ENCODE measurements at places on chromosomes 12 and 14. TPM values are rescaled to one million over a fixed set of nuclear protein-coding genes. Genes with fewer than 3 reads are reported as not detected.

CPM gene
- total RNA-seq, result 48.1 TPM

DNA sequence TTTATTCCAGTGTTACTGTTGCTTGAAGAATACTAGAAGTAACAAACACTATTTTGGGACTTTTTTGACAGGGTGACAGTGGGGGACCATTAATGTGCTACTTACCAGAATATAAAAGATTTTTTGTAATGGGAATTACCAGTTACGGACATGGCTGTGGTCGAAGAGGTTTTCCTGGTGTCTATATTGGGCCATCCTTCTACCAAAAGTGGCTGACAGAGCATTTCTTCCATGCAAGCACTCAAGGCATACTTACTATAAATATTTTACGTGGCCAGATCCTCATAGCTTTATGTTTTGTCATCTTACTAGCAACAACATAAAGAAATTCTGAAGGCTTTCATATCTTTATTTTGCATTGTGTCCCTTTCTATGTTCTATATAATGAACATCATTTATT lies 44.5 kb downstream of the TMPRSS12 start:
- no peaks in the 10 kb centered on the region for H3K4me1 ChIP-seq
- no peaks in the 10 kb centered on the region for H3K36me3 ChIP-seq
- DNase-seq, result no peak
- no peaks in the 10 kb centered on the region for H3K27me3 ChIP-seq

CLEC6A gene
- total RNA-seq, result not detected

- H3K36me3 ChIP-seq, result no peaks in the 10 kb centered on the region
- H3K4me3 ChIP-seq, result no peak overlapping the region
- no peak overlapping the region for H3K27ac ChIP-seq
- H3K4me1 ChIP-seq, result no peaks in the 10 kb centered on the region
- no peak for DNase-seq
Observed at GRCh38 chr14:85187521-85187920, 342.4 kb upstream of the FLRT2 start.

DNA sequence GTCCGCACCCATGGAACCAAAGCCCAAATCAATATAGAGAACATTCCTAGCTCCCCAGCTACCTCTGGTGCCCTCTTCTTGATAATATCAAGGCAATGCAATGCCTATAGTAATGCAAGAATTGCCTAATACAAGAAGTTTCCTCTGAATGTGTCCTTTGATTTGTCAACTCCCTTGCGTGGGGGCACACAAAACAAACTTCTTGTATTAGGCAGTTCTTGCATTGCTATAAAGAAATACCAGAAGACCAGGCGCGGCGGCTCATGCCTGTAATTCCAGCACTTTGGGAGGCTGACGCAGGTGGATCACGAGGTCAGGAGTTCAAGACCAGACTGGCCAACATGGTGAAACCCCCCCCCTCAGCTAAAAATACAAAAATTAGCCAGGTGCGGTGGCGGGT lies 10.4 kb upstream of the ITPK1 start:
- no peak overlapping the region for H3K4me3 ChIP-seq
- no peaks in the 10 kb centered on the region for H3K36me3 ChIP-seq
- no peaks in the 10 kb centered on the region for H3K4me1 ChIP-seq
- H3K27ac ChIP-seq, result no peak overlapping the region

DNA sequence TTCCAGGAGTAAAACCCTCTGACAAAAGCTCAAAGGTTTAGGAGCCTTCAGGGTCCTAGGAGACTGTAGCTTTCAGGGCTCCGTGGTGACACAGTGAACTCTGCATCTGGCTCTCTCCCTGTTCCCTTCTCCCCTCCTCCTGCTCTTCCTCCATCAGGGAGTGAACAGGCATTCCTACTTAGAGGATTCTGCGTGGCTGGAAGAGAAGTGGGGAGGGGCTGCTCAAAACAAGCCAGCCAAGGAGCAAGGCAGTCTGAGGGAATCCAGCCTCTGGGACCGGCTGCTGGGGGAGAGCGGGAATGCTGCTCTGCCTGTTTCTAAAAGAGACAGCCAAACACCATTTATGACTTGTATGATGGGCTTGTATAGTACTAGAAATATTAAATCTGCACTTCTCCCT lies 49.5 kb downstream of the RBMS2 start:
- no peaks in the 10 kb centered on the region for H3K4me1 ChIP-seq
- no peaks in the 10 kb centered on the region for H3K27me3 ChIP-seq
- H3K36me3 ChIP-seq, result peaks cover 24% of the 10 kb centered on the region
- H3K4me3 ChIP-seq, result no peak overlapping the region

DNA sequence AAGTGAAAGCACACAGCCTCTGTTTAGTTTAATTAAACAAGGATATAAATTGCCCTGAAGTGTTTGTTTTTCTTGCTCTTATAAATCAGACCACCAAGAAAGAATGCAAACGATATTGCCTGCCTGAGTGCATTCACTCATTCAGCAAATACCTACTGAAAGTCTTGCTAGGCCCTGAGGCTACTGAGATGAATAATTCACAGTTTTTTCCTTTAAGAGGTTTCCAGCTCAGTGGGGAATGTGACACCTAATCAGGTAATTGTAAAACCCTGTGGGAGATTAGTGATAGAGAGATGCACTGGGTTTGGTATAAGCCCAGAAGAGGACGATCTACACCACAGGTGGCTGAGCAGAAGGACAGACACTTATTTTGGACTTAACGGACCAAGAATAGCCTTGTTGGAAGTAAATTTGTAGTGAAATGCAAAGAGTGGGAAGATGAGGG lies 151.4 kb downstream of the SLC35F4 start:
- no peak overlapping the region for H3K4me3 ChIP-seq
- no peak for DNase-seq
- H3K27ac ChIP-seq, result no peak overlapping the region
- H3K27me3 ChIP-seq, result no peaks in the 10 kb centered on the region
- H3K36me3 ChIP-seq, result no peaks in the 10 kb centered on the region

DNA sequence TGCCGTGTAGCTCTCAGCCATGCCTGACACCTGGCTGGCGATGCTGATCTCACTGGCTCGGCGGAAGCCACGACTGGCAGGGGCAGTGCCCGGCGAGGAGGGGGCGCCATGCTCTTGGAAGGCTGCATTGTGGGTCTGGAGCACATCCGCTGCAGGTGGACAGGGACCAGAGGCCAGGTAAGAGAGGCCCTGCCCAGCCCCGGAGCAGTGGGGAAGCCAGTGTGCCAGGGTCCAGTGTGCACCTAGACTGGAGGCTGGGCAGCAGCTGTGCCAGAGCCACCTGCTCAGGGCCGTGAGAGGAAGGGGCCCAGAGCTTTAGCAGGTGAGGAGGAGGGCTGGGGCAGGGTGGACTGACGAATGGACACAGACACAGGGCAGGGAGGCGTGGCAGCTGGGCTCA lies 10.1 kb downstream of the ARL6IP4 start:
- H3K27ac ChIP-seq, result no peak overlapping the region
- peaks cover 24% of the 10 kb centered on the region for H3K36me3 ChIP-seq

SPTB gene
- 14.9 TPM for total RNA-seq

GRCh38 chr14:32408018-32408417 lies 78.9 kb downstream of the AKAP6 start:
- no peaks in the 10 kb centered on the region for H3K27me3 ChIP-seq
- no peak overlapping the region for H3K4me3 ChIP-seq
- no peak overlapping the region for H3K27ac ChIP-seq
- H3K4me1 ChIP-seq, result no peaks in the 10 kb centered on the region

DNA sequence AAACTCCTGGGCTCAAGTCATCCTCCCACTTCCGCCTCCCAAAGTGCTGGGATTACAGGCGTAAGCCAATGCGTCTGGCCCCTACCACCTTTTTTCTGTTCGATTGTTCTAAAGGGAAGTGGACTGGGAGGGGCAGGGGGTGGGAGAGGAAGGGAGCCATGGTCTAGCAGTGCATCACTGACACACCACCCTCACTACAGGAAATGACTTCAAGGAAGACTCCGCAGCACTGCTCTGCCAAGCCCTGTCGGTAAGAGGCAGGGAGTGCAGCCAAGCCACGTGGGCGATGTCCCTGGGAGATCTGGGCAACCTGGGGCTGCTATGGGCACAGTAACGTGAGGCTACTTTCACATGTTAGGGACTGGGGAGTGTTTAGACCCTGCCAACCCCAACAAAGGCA lies 18.0 kb downstream of the LRRC74A start:
- H3K4me1 ChIP-seq, result no peaks in the 10 kb centered on the region
- H3K27ac ChIP-seq, result no peak overlapping the region
- H3K27me3 ChIP-seq, result no peaks in the 10 kb centered on the region
- no peaks in the 10 kb centered on the region for H3K36me3 ChIP-seq
- no peak overlapping the region for H3K4me3 ChIP-seq

DNA sequence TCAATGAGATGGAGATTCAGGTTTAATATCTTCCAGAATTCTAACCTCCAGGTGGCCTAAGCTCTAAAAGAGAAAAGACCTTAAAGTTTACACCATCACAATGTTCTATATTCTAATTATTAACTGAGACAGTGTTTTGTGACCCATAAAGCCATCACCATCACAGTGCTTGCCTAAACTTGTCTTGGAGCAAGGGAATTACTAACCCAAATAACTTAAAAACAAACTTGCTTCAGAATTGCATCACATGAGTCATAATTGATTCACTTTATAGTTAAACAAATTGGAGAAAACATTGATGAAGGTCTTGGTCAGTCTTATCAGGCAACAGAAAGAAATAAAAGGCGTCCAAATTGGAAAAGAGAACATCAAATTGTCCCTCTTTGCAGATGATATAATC lies 54.5 kb upstream of the ALG10 start:
- H3K27ac ChIP-seq, result no peak overlapping the region
- H3K36me3 ChIP-seq, result no peaks in the 10 kb centered on the region
- no peak for DNase-seq
- no peaks in the 10 kb centered on the region for H3K4me1 ChIP-seq
- no peaks in the 10 kb centered on the region for H3K27me3 ChIP-seq

All from ascending aorta (tissue), 2 donors.